GM12891 (cell line): ENCODE measurements at places on chromosomes 4 and X.

DNA sequence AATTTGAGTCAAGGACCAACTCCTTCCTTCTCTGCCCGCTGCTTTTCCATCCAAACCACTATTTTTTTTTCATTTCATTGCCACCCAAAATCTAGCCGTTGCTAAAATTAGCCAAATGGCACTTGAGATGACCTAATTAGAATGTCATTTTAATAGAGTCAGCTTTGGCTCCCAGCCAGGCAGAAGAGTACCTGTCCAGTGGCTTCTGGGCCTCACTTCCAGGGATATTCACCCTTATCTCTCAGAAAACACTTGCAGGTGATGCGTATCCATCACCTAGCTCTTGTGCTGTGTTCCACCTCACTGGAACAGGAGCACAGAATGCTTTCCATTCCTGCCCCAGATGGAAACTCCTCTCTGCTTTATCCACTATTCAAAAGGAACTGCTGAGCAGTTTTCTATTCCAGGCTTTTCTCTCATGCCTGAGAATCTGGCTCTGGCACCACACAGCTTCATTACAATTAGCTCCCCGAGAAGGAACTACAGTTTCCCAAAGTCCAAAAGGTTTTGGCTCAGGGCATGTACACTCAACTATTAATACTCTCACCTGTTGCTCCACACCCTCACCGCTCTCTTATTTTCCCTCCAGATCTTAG lies 18.5 kb downstream of the MAGEA9B start:
- DNase-seq: no peak

DNA sequence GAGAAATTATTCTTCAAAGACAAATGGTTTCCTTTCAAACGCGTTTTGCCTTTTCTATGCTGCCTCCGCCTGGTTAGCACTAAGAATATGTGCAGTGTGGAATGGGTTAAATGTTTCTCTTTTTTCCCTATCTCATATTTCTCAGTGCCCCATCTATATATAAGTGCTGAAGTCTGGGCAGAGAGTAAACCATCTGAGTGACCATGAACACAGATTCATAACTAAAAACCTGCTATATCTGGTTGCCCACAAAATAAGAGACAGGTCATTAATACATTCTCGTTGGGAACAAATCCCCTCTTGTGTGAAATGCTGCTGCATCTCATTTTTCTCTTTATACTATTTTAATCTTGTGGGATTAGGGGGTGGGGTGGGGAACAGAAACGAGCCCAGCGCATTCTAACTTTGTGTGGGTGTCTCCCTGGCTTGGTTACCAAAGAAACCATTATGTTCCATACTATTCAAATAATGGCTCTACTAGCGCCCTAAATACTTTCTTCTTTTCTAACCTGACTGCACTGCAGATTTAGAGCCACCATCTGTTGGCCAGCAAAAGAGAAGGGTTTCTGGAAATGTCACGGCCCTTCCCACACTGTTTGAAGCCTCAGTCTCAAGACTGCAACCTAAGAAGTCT lies 42.2 kb upstream of the PTCHD1 start:
- no peak for DNase-seq

GRCh38 chrX:148192547-148192946 lies 211.4 kb downstream of the FMR1NB start:
- no peak for DNase-seq

DNA sequence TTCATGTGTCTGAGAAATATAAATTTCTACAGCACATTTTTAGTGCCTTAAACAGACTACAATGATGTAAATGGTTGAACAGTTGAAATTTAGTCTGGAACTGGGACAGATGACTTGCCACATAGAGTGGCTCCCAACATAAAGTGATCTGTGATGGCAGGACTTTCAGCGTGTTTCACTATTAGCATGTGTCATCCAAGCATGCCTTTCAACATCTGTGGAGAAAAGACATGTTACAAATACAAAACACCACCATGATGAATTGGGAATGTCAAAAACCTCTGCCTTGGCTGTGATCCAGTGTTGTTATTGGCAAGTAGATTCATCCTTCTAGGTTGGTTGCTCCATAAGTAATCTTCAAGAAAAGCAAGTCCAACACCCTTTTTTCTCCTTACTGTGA lies 348.7 kb downstream of the MAPK10 start:
- no peak for DNase-seq

GRCh38 chr4:60721685-60722084 lies 478.4 kb upstream of the ADGRL3 start:
- no peak for DNase-seq

- no peak for DNase-seq
These were observed 26.2 kb downstream of the PRSS12 start for GRCh38 chr4:118326585-118326984.

DNA sequence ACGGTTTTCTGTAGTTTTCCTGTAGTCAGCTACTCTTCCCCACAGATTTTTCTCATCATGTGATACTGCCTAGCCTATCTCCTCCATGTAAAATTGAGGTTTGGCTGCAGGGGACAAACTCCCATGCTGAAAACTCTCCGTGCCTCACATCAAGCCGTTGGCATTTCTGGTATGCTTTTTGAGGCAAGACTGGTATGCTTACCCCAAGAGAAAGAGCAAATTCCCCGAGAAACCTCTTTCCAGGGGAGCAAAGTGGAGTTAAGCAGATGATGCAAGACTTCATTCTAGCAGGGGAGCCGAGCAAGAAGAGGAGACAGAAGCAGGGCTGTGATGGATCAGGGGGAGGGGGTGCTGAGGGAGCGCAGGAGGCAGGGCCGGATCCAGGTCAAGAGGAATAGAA lies 4.8 kb downstream of the SOWAHD start:
- DNase-seq: no peak

- DNase-seq: no peak
These were observed 82.9 kb downstream of the CLCN4 start for GRCh38 chrX:10239611-10240064.

DNA sequence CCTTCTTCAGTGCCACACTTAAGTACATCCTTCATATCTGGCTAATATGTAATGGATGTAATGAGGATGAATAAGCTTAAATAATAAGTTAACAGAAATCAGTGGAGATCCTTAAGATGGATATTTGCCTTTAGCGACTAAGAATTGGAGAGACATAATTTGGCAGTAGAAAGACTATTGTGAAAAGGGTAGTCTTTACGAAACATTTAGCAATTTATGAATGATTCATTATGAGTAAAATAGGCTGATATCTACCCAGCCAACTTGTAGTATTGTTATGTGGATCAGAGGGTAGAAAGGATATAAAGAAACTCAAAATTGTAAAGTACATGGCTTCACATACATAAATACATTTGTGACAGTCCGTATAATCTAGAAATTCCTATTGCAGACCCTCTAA lies 2371.8 kb downstream of the PCDH7 start:
- no peak for DNase-seq
